NCI-H226 (cell line): ENCODE measurements at places on chromosomes 5 and 9.
A peak's percentile ranks its signal among the peaks of the same experiment; 100 is the strongest.

GRCh38 chr5:96292582-96293247 is 140.3 kb downstream of the PCSK1 start:
- peak; percentile 57 for DNase-seq

DNA sequence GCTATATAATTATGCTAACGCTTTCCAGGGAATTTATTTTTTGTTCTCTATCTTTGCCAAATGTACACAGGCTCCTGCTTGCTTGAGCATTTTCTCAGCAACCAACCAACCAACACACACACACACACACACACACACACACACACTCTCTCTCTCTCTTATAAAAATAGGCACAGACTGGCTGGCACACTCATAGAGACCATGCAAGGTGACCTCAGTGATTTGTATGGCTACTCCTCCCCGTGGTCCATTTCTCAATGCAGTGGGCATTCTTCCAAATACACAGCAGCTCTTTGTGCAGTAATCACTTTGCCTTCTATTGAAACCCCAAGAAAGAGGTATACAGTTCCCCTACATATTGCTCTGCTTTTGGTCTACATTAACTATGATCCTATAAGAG is 416.0 kb downstream of the MAN2A1 start:
- peak; percentile 16 for DNase-seq

GRCh38 chr9:110099236-110100095 is 108.5 kb downstream of the C9orf152 start:
- peak; percentile 88 for DNase-seq

DNA sequence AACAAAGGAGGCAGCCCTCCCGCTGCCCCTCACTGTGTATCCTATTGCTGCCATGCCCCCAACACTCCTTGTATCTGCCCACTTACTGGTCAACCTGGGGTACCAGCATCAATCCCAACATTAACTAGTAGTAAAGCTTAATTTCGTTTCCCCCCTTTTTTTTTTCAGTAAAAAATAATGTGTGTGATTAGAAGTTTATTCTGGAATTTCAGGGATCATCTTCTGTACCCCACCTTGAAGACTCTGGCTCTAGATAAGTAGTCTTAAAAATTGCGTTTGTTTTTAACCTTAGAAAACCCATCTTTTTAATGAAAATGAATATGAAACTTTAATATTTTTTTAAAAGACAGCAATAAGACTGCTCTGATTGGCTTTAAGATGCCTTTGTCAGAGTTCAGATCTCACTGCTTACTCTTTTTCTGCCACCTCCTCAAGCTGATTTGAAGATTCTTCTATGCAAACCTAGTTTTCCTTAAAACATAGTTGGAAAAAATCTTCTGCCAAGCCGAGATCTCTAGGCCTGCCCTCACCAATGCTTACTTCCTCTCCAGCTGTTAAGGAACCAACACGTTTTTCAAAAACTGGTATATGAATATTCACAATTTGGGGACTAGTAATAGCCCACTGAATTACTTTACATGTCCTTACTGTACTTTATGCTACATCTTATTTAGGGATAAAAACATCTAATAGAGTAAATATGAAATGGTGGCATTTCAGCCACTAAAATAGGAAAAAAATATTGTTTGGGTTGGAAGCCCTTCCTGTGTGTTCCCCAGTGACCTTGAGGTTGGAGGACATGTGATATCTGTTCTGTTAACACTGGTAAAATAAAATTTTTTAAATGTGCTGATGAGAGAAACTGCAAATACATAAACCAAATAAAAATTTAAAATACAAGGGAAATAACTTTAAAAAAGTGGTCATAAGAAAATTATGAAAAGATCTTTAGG is 4.0 kb upstream of the RHOBTB3 start:
- DNase-seq: no peak

- no peak for DNase-seq
These were observed 293.0 kb downstream of the ZNF608 start for GRCh38 chr5:124453221-124454051.

- no peak for DNase-seq
These were observed 26.2 kb upstream of the HSPA9 start for GRCh38 chr5:138601444-138601843.

- DNase-seq: no peak
These were observed 52.8 kb downstream of the WHRN start for GRCh38 chr9:114452219-114453165.

- DNase-seq: no peak
These were observed 112.3 kb upstream of the SMIM23 start for GRCh38 chr5:171673328-171673727.

DNA sequence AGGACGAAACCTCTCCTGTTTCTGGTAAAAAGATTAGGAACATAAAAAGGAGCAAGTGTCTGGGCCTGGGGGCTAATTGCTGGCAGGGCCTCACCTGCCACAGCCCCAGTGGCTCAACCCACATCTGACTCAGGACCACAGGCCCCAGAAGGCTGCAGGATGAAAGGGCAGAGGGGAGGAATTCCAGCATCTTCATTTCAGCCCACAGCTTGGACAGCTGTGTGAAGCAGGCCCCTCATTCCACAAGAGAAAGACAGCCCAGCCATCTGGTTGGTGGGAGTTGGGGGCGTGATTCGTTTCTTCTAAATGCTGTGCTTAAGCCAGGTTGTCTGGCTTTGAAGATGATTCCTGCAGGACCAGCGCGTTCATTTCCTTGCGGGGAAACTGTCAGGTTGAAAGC is 29.1 kb downstream of the NKX2-5 start:
- DNase-seq: no peak

GRCh38 chr9:86350006-86350760 is 4.0 kb downstream of the TUT7 start:
- DNase-seq: no peak

DNA sequence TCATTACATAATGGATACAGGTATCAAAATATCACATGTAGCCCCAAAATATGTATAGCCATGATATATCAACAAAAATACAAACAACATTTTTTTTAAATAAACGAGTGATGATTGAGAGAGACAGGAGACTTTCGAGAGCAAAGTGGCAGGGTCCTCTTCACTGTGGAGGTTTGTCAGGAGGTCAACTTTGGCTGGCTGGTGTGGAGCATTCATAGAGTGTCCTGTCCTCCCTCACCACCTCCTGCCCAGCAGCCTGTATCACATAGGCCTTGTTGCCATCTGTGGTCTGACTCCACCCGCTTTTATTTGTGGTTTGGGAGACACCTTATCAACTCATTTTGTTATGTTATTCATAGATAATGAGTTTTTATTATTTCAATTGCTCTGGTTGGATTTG is 206.9 kb downstream of the SYK start:
- no peak for DNase-seq

GRCh38 chr5:51829230-51829629 is 446.0 kb downstream of the ISL1 start:
- DNase-seq: peak; percentile 83

DNA sequence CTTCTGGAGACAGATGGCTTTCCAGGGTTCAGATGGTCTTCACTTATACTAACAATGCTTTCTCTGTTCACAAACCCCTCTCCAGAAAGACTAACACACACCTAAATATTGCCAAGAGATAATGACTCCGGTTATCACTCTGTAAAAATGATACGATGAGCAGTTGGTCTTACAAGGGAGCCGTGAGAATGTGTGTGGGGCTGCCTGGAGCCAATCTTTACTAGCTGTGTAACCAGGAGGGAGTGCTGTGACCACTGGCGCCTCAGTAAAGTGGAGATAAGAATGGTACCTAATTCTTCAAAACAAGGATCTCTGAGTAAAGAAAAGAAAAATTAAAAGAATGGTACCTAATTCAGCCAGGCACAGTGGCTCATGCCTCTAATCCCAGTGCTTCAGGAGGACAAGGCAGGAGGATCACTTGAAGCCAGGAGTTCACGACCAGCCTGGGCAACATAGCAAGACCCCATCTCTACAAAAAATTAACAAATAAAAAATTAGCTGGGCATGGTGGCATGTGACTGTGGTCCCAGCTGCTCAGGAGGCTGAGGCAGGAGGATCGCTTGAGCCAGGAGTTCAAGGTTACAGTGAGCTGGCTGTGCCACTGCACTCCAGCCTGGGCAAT is 39.9 kb upstream of the IL17B start:
- no peak for DNase-seq
